NCI-H1417 treated with DMSO at 0.1 percent for 48 hours (cell line): ENCODE measurements at places on chromosomes 1 and 21.

DNA sequence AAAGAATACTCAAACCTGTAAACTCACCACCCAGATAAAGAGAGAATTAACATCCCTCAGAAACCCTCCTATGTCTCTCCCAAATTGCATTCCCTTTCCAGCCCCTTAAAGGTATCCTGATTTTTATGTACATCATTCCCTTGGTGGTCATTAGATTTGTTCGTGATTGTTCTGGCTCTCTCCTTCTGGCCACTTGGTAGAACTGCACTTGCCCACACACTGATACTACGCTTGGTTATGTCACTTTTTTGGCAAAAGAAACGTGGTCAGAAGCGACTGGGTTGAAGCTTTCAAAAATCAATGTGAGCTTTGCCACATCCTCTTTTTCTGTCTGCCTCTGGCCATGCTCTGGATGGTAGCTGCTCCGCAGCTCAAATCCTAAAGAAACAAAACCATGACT, 76.3 kb downstream of the KRTAP19-8 start:
- DNase-seq: no peak

- DNase-seq: no peak
These were observed 4.3 kb upstream of the IL22RA1 start for GRCh38 chr1:24147194-24147593.

- DNase-seq: no peak
These were observed 553.8 kb upstream of the CAMK1G start for GRCh38 chr1:209029737-209030136.

DNA sequence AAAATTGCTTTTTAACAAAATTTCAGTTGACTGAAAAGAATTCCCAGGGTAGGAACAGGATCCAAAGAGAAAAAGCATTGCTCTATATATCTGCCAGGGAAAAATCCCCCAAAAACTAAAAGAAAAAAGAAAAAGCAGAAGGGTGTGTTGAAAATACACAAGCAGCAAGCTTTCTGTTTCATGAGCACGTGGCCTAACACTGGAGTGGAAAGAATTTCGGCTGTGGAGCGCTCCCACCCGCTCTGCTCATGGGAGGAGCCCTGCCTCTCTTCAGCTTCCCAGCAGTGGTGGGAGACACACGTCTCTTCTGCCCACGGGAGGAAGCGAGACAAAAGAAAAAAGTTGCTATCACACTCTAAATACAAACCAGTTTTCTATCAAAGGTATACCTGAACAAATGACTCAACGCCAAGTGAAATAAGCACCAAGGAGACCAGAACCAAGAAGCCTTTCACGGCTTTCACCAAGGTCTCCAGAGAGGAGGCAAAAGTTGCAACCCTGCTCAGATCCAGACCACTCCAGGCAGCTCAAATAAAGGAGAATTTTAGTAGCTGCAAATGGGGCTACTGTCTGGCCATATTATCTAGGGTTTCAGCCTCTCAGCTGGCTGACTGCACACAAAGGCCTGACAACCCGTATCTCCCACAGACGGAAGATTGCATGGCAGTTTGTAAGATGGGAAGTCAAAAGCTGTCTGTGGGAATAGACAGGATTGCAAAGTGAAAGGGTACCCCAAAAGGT, 29.5 kb upstream of the ZNF496 start:
- no peak for DNase-seq

GRCh38 chr1:47791879-47792608, 205.1 kb downstream of the TRABD2B start:
- DNase-seq: no peak

GRCh38 chr1:165481820-165482532, 37.0 kb upstream of the RXRG start:
- DNase-seq: no peak

GRCh38 chr1:204507317-204508105, 8.7 kb upstream of the MDM4 start:
- DNase-seq: peak; percentile 93

- no peak for DNase-seq
These were observed 20.0 kb downstream of the SLC16A4 start for GRCh38 chr1:110370827-110371226.

- no peak for DNase-seq
These were observed 58.2 kb upstream of the ADAR start for GRCh38 chr1:154666051-154666790.

GRCh38 chr1:231817801-231818200, 191.2 kb downstream of the DISC1 start:
- DNase-seq: no peak

DNA sequence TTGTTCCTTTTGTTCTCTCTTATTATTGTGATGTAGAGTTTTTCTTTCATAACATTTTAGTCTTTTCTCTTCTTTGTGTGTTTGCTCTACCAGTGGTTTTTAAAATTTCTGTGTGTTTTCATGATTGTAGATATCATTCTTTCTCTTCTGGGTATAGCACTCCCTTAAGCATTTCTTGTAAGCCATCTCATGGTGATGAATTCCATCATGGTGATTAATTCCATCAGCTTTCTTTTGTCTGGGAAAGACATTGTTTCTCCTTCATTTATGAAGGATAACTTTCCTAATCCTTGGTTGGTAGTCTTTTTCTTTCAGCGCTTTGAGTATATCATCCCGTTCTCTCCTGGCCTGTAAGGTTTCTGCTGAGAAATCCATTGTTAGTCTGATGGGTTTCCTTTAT, 22.7 kb downstream of the CD55 start:
- no peak for DNase-seq

DNA sequence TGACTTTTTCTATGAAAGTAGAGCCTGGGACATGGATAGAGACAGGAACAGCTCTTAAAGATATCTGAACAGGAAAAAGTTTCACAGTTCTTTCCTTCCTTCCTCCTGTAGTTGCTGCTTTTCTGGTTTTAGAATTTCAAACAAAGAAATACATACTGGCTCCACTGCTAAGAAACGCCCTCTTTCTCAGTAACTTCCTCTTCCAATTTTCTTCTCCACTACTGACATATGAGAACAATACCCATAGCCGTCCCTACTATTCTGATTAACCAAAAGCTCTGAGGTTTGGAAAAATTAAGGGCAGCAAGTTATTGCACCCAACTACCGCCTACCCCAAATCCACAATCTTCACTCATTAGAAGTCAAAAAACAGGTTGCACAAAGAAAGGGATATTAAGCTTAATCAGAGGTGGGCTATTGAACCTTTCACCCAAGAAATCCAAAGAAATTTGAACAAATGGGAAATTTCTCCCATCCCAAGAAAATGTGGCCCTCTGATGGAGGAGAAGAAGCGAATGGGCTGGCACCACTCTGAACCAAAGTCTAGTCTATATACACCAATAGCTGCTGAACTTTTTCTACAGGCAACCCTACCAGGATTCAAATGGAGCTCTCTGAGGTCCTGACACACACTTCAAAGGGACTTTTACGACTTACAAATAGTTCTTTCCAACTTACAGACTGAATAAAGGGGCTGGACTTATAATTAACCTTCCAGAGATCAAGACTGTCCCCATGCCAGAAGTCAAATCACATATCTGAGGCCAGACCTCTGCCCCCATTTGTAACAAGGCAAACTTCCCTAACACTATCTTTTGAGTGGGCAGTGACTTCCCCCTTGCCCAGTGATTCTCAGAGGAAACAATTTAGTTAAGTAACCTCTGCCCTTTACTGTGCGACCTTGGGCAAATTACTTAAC, 1.7 kb downstream of the WASF2 start:
- no peak for DNase-seq

GRCh38 chr1:8302081-8302956, 15.6 kb upstream of the SLC45A1 start:
- no peak for DNase-seq

DNA sequence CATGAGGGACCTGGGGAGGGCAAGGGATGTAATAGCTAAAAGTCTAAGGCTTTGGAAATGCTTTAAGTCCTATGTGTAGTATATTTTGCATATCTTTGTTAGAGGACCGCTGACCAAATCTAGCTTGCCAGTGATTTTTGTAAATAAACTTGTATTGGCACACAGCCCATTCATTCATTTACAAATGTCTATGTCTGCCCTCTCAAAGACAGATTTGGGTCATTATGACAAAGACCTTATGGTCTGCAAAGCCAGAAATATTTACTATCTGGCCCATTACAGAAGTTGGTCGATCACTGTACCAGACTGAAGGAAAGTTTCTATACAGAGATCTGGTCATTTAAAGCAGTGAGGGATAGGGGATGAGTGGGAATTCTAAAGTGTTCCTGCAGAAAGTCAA, 120.1 kb upstream of the RAVER2 start:
- no peak for DNase-seq

DNA sequence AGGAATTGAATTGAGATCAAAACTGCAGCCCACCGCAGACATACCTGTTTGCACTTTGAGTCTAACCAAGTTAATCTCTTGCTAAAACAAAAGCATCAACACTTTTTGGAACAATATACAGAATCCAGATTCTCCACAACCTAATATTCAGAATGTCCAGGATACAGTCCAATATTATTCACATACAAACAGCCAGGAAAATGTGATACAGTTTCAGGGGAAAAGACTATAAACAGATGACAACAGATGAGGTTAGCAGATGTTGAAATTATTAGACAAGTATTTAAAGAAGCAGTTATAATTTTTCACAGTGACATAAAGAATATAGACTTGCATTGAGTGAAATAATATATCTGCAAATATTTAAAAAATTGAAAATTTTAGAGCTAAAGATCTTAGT, 678.1 kb upstream of the CXADR start:
- no peak for DNase-seq

DNA sequence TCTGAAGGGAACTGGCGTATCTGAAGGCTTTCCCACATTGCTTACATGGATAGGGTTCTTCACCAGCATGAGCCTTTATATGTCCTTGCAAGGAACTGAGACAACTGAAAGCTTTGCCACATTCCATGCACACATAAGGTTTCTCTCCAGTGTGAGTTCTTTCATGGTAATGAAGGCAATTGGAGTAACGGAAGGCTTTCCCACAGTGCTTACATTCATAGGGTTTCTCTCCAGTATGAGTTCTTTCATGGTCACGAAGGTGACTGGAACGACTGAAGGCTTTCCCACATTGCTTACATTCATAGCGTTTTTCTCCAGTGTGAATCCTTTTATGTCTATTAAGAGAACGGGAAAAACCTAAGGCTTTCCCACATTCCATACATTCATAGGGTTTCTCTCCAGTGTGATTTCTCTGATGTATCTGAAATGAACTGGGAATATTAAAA, 15.0 kb downstream of the ZNF124 start:
- no peak for DNase-seq

DNA sequence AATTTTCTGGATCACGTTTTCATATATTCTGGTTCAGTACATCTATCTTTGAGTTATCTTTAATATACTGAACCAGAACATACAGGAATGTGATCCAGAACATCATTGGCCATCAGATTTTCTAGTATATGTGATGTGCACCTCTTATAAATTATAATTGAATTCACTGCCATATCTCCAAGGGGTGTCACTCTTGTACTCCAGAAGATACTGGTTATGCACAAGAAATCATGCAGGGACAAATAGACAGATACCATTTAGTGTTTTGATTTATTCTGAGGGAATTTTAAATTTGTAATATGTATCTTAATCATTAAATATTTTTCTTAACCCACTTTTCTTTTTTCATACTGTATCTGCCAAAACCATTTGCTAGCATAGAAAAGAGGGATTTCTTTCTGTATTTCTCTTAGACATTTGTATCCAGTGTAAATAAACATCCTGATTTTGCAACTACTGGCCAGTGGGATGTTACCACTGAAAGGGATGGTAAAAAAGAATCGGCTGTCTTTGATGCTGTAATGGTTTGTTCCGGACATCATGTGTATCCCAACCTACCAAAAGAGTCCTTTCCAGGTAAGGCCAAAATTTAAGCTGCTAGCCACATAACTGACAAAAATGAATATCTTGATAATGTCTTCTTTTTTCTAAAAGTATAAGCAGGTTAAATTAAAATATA, 16.7 kb downstream of the FMO3 start:
- DNase-seq: no peak

GRCh38 chr1:44676484-44677200, 2.1 kb downstream of the ARMH1 start:
- DNase-seq: no peak

DNA sequence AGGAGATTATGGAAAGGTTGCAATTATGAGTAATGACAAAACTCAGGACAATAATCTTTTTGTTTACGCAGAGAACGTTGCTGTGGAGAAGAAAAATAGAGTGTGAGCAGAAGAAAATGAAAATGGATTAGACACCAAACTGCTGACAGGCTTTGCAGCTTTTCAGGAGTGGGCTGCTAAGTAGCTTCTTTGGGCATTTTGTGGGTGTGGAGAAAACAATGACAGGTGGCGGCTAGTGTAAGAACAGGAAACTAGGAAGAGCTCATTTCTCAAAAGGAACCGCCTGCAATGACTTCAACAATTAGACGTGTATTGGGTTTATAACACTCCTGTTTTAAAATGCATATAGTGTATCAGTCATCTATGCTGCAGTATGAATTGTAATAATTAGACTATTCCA, 18.3 kb upstream of the PALMD start:
- no peak for DNase-seq

DNA sequence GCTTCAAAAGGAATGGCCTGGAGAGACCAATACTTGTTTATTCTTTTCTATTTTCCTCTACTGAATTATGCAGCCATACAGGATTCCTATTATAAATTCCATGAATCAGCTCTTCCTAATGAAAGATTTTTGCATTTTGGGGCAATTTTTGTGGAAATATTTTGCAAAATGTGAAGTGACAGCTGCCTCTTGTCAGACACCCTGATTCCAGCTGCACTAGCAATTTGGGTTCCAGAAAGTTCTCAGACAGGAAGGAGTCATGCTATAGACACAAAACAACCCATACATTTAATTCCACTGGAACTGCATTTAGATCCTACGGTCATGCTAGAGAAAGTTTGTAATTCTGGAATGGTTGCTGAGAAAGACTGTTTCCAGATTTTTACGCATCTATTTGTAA, 119.5 kb downstream of the XCL2 start:
- DNase-seq: no peak

DNA sequence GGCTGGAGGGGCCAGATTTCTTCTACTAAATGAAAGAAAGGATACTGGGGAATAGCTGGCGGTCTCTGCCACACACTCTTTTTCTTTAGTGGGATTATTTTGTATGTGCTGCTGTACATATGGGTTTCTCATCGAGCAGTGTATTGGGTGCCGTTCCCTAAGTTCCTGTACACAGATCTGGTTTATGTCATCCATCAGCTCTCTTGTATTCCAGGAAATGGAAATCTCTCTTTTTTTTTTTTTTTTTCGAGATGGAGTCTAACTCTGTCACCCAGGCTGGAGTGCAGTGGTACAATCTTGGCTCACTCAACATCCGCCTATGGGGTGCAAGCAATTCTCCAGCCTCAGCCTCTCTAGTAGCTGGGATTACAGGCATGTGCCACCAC, 27.0 kb upstream of the NID1 start:
- no peak for DNase-seq

DNA sequence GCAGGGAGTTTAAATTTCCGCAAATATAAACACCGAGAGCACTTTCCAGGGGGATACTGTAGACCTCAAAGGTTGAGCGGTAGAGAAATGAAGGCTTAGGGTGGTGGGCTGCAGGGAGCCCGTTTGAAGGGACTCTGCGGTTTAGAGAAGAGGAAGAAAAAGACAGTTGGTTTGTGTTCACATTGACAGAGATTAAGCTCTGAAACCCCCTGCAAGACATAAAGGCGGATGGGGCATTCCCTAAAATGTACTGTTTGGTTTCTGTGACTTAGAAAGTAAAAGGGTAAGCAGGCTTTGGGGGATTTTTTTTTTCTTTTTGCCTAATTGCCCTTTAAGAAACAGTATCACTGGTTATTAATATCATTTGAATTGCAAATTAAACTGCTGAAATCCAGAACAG, 1.3 kb downstream of the KAZN start:
- DNase-seq: no peak

- DNase-seq: no peak
These were observed 225.7 kb downstream of the HHAT start for GRCh38 chr1:210554382-210554781.

- DNase-seq: no peak
These were observed 5.7 kb downstream of the PIGR start for GRCh38 chr1:206940588-206940936.
